ENCODE measurements at places on chromosomes 7 and 10.

GRCh38 chr10:72316748-72317435, 37.8 kb downstream of the DNAJB12 start:
- no peak for DNase-seq

GRCh38 chr7:157253850-157254249, 83.0 kb upstream of the DNAJB6 start:
- DNase-seq, result no peak

DNA sequence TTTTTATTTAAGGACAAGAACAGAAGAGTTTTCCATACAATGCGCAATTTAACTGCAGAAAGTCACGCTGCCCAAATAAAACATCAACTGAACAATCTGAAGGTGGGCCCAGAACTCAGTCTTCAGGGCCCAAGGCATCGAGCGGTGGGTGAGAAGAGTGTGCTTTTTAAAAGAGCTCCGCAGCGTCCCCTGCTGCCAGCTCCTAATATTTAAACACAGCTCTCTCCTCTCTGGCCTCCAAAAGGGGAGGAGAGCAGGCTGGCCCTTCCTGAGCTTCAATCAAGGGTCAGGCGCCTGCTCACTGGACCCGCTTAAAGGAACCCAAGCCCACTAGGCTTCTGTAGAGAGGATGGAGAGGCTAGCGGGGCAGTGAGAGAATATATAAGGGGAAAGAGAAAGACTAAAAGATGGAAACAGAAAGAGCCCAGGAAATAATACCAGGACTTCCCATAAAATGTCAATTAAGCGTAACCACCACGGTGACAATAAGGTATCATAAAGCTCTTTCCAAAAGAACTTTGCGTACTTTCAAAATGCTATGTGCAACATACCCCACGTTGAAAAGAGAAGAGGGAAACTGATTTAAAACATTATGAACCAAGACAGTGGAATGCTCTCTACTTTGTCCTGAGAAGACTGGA, 2.8 kb downstream of the FAM53B start:
- DNase-seq, result no peak

GRCh38 chr10:126758867-126759266, 88.4 kb upstream of the C10orf90 start:
- DNase-seq, result no peak

- no peak for DNase-seq
These were observed 8.1 kb upstream of the ZNF727 start for GRCh38 chr7:64037095-64037494.

DNA sequence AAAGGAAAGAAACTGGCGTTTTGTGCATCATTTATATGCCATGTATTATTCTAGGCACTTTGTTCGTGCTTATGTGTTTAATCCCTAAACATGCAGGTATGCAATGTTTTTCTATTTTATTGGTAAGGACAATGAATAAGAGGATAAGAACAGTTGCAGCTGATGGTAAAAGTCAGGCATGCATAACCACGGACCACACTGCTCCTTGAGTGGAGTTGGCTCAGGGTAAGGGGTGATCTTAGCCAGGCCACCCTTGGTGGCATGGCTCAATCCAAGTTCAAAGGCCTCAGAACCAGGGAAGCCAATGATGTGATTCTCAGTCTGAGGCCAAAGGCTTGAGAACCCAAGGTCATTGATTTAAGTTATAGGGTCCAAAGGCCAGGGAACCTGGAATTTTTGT, 1068.1 kb downstream of the NRG3 start:
- no peak for DNase-seq

- peak; percentile 76 for DNase-seq
These were observed 25.8 kb upstream of the PLPP4 start for GRCh38 chr10:120431251-120431651.

DNA sequence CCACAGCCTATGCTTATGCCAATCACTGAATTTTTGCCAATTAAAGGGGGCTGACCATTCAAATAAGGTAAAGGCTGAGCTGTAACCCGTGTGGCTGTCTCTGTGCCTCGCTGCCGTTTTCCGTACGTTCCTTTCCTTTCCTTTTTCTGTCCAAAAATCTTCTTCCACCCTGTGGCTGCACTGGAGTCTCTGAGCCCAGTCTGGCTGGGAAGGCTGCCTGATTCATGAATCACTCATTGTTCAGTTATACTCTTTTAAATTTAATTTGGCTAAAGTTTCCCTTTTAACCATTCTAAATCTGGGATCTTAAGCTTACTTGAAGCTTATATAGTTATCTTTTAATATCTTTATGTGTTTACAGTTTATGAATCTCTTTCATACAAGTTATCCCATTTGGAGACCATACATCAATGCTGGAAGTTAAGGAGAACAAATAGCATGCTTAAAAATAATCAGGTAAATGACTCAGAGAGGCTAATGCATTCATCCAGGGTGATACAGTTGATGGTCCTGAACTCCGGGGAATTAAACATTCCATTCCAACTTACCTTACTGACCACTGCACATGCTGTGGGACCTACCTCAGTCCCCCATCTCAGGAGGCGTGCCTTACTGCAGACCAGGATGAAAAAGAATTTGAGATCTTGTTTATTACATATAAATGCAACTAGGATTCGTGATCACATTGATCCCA, 385.3 kb upstream of the ADARB2 start:
- no peak for DNase-seq
